Mucosa of gallbladder (tissue), 1 donor: ENCODE measurements at places on chromosomes 16 and 17. TPM values are rescaled to one million over a fixed set of nuclear protein-coding genes. Genes with fewer than 3 reads are reported as not detected.

DNA sequence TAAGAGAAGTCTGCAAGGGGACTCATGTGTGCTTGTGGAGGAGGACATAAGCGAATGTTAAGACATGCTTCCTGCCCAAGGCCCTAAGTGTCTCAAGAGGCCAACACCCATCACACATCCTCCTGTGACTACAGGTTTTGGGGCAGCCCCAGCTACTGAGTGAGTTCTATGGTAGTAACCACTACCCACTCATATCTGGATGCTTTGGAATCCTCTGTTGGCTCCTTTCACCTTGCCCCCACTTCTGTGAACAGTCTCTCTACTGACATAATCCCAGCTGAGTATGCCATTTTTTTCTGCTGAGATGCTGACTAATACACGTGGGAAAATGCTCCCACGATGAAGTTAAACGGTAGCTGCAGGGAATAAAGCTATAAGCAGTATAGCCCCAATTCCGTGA, 153.5 kb downstream of the VPS53 start:
- DNase-seq: no peak

GRCh38 chr16:88705801-88706228, 393 bp downstream of the RNF166 start:
- DNase-seq: no peak

DNA sequence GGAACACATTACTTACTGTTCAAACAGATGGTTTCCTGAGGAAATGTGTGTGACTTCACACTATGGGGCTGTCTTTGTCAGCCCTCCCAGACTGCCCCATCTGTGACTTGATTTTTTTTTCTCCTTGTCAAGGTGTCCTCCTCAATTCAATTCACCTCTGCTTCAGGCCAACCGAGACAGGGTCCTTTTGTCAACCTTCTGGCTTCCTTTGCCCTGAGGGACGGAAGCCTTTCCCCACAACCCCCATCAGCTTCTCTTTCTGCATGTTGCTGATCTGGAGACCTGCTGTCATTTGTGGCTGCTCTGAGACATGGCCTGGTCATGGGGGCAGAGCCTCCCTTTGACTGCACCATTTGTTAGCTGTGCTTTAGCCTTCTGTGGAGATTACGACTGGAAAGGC, 21.3 kb upstream of the RGS9 start:
- DNase-seq: no peak

DNA sequence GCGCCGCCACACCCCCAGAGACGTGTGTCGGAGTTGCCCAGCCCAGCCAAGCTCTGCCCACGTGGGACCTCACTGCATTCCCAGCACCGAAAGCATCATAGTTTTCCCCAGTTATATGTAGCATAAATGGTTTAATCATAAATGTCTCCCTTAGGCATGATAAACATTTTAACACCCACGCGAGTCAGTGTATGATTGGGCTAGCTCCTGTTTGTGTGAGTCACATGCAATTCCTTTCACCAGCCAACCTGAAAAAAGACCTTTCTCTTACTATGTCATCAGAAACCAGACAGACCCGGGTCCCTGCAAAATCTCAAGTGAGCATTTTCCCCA, 9.2 kb downstream of the TAF1C start:
- DNase-seq: no peak

GRCh38 chr16:2236337-2237101, at the start of gene DNASE1L2:
Gene DNASE1L2, plus strand, starts transcription at chr16:2236444. Its CDS starts 373 bp downstream, at chr16:2236817.
- no peak for DNase-seq

- DNase-seq: no peak
These were observed 45.8 kb downstream of the TNFRSF13B start for GRCh38 chr17:16926061-16926511.

GRCh38 chr17:62641153-62641552, 13.7 kb downstream of the MRC2 start:
- no peak for DNase-seq

- DNase-seq: peak; percentile 89
These were observed 19.6 kb upstream of the KANSL1 start for GRCh38 chr17:46212634-46213435.

- no peak for DNase-seq
These were observed 43.1 kb downstream of the MRM3 start for GRCh38 chr17:825216-825615.

Gene CLEC3A
- total RNA-seq: 3.5 TPM

Gene CCT6B
- 1.2 TPM for total RNA-seq
